ENCODE measurements at places on chromosomes 4 and X.

GRCh38 chr4:15544248-15544729, 74.6 kb downstream of the CC2D2A start:
- no peak for DNase-seq

DNA sequence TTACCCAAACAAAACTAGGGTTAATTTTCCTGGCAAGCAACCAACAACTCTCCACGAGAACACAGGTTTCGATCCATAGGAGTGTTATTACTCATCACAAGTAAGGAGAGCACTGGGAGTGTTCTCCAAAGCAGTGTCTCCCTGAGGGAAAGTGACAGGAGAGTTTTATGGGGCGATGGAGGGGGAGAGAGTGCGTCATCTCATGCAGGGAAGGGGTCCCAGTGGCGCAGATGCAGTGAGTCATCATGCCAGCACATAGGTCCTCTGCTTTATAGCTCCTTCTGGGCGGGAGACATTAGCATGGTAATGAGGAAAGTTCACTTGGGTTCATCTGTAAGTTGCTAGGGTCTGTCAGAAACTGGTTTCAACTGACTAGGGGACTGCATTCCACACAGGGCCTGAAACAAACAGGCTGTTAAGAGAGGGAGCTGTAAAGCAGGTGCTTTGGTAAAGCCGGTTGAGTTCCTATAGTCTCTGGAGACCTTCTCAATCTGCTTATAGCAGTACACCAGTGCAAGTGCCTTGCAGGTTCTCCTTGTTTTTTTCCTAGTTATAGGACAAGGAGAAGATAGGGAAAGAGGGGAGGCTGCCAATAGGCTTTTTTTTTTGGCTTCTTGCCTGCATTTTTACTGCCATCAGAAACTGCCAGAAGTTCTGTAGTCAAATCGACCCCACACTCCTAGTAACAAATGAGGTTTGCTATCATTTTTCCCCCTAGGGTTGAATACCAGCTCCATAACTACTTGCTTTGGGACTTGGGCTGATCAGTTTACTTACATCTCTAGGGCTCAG, 12.8 kb upstream of the BOD1L1 start:
- DNase-seq = no peak

DNA sequence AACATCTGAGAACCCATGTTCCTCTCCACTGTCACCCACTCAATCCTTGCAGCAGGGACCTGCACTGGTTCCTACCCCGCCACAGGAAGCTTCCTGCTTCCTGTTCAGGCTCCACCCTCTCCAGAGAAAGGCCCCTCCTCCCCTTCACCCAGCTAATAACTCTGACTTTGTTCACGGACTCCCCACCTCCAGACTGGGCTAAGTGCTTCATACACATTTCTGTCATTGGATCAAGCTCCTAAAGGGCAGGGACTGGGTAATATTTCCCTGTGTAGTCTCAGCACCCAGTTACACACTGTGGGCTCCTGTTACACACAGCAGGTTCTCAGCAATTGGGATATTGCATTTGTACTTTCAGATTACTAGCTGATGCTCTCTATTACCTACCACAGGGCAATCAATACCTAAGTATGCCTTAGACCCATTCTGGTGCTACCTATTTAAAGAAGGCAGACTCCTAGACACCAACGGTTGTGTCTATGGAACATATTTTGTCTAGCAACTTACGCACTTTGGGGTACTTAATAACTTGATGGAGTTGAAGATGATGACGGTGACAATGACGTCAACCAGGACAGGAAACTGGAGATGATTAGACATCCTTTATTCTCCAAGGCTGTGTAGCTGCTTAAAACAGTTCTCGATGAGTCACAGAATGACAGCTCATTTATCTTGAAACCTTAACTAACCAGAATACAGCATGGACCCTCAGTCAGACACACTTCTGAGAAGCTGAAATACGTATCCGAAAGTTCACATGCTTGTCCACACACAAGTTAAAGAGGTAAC, 58.1 kb downstream of the MAML3 start:
- peak; percentile 29 for DNase-seq

- no peak for DNase-seq
Measured at GRCh38 chr4:162684998-162685397, 481.7 kb downstream of the NAF1 start.

DNA sequence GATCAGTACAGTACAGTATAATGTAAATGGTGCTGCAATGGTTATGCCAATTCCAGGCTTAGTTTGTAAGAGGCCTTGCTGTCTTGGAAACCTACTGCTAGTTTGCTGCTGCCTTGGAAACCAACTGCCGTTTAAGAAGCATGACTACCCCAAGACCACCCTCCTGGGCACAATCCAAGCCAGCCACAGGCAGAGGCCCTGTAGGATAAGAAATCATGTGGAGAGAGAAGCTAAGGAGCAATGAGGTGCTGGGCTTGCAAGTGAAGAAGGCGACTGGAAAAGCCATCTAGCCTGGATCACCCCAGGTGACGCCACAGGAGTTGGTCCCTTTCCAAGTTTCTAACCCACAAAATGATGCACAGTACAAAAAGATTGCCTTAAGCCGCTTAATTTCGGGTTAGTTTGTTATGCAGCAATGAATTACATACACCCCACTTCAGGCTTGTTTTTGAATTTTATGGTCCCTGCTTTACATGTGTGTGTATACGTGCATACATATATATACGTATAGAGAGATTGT, 16.9 kb downstream of the ZFP42 start:
- no peak for DNase-seq

Measured in activated gamma-delta T cell treated with Interleukin-2 at 50 U/mL for 16 hours (primary cell).